ENCODE measurements at places on chromosomes 6 and 20.

DNA sequence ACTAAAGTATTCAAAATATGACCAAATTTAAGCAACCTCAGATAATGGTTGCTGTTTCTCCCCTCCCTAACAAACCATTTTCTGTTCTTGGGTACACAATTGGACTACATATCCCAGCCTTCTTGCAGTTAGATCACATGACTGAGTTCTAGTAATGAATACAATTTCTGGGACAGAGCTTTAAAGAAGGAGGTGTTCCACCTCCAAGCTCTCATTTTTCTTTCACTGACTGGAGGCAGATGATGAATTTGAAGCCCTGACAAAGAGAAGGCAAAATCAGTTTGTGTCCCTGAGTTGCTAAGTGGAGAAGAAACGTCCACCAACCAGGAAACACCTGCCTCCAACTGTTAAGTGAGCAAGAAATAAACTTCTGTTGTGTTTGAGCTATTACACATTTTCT lies 117.2 kb downstream of the LCA5 start:
- H3K4me3 ChIP-seq: no peak overlapping the region
- H3K27me3 ChIP-seq: no peaks in the 10 kb centered on the region
- no peaks in the 10 kb centered on the region for H3K36me3 ChIP-seq
- no peaks in the 10 kb centered on the region for H3K4me1 ChIP-seq
- no peak for DNase-seq

GRCh38 chr6:3515669-3516068 lies 58.8 kb upstream of the SLC22A23 start:
- no peaks in the 10 kb centered on the region for H3K27me3 ChIP-seq
- no peak for DNase-seq
- H3K27ac ChIP-seq: no peak overlapping the region
- H3K4me1 ChIP-seq: no peaks in the 10 kb centered on the region
- H3K4me3 ChIP-seq: no peak overlapping the region

- H3K4me3 ChIP-seq: no peak overlapping the region
- peak; percentile 73 for DNase-seq
- H3K4me1 ChIP-seq: no peaks in the 10 kb centered on the region
- no peaks in the 10 kb centered on the region for H3K36me3 ChIP-seq
- no peaks in the 10 kb centered on the region for H3K27me3 ChIP-seq
Measured at GRCh38 chr6:11575408-11576033, 38.0 kb downstream of the TMEM170B start.

- H3K4me1 ChIP-seq: no peaks in the 10 kb centered on the region
- no peaks in the 10 kb centered on the region for H3K27me3 ChIP-seq
- H3K4me3 ChIP-seq: no peak overlapping the region
- H3K27ac ChIP-seq: no peak overlapping the region
- peak; percentile 8 for DNase-seq
Measured at GRCh38 chr6:29602564-29603361, 17.8 kb downstream of the OR2H2 start.

GRCh38 chr6:5099537-5099936 lies 14.4 kb downstream of the PPP1R3G start:
- no peaks in the 10 kb centered on the region for H3K36me3 ChIP-seq
- H3K4me3 ChIP-seq: no peak overlapping the region
- no peak overlapping the region for H3K27ac ChIP-seq

DNA sequence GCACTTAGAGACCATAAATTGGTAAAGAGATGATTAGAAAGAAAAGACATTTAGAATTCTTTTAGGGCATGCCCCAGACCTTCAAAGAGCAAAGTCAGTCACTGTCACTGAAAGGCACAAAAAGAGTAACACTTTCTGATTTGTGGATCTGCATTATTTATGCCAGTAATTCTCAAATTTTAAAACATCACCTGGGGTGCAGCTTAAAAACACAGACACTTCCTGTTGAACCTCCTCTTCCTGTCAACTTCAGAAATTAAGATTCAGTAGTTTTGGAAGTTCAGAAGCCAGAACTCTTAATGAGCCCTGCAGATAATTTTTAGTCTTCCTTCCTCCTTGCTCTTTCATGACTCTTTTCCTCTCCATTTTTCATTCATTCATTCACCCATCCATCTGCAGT lies 137.5 kb downstream of the NRN1 start:
- DNase-seq: peak; percentile 28
- no peak overlapping the region for H3K4me3 ChIP-seq
- peak overlapping the region; percentile 58 for H3K27ac ChIP-seq
- H3K4me1 ChIP-seq: peaks cover 22% of the 10 kb centered on the region
- no peaks in the 10 kb centered on the region for H3K27me3 ChIP-seq
- no peaks in the 10 kb centered on the region for H3K36me3 ChIP-seq

DNA sequence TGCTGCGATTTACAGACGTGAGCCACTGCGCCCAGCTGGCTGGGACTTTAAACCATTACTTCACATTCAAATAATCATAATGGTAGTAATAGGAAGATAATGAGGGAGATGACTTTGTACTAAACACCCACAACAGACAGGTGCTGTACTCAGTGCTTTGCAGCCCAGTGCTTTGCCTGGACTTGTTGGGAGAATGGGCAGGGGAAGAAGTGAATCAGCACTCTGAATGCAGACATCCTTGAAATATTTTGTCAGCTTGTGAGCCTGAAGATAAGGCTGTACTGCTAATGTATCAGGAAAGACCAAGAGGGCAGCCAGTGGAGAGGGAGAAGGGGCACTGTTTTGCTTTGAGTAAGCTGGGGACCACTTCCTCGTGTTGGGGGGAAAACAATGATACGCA lies 17.4 kb downstream of the NKX2-2 start:
- DNase-seq: no peak
- H3K4me3 ChIP-seq: no peak overlapping the region
- H3K4me1 ChIP-seq: no peaks in the 10 kb centered on the region
- no peak overlapping the region for H3K27ac ChIP-seq
- H3K36me3 ChIP-seq: no peaks in the 10 kb centered on the region

All from natural killer cell (primary cell).